NCI-H2171 treated with DMSO at 0.1 percent for 48 hours (cell line): ENCODE measurements at places on chromosomes 3 and 15.

- peak; percentile 77 for DNase-seq
These were observed 36.4 kb upstream of the PRR23E start for GRCh38 chr3:127156338-127157050.

DNA sequence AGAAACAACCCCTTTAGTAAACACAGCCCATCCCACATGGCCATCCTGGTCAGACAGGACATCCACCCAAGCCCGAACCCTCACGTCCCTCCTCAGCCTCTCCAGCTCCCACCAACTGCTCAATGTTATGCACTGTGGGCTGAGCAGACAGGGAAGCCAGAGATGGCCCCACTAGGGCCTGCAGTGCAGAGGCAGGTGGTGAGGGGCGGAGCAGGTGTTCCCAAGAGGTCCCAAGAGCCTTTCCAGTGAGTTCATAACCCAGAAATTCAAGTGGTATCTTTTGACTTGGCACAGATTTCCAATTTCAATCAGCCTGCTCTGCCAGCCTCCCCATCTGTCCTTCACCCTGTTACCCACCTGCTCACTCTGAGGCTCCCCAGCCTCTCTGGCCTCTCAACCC, 130.3 kb downstream of the LIPC start:
- DNase-seq, result peak; percentile 99

- DNase-seq, result peak; percentile 37
These were observed 110.2 kb downstream of the LRTM1 start for GRCh38 chr3:54817628-54818027.

GRCh38 chr3:51691021-51691420, 15.8 kb upstream of the GRM2 start:
- DNase-seq, result no peak

DNA sequence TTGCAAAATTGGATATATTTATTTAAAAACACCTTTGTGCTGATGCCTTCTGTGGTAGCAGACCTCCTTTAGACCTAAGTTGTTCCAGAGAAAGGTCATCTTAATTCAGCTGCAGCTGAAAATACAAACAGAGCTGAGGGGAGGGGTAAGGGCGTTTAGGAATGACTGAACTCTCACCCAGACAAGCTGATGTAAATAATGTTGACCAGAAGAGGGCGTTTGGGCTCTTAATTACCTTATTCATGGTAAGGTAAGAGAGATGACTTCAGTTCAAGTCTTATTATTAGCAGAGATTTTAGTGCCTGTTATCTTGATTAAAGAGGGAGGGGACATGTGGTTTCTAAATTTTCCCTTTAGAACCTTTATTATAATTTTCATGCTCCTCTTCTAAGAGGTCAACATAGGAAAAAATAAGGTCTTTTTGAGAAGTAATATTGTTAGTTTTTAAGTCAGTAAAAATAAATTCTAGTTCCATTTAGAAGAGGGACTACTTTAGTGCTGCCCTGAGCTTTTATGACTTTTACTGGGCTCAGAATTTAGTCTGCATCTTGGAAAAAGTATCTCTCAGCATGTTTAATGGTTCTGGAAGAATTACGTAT, 46.3 kb downstream of the GPR171 start:
- DNase-seq, result peak; percentile 75

DNA sequence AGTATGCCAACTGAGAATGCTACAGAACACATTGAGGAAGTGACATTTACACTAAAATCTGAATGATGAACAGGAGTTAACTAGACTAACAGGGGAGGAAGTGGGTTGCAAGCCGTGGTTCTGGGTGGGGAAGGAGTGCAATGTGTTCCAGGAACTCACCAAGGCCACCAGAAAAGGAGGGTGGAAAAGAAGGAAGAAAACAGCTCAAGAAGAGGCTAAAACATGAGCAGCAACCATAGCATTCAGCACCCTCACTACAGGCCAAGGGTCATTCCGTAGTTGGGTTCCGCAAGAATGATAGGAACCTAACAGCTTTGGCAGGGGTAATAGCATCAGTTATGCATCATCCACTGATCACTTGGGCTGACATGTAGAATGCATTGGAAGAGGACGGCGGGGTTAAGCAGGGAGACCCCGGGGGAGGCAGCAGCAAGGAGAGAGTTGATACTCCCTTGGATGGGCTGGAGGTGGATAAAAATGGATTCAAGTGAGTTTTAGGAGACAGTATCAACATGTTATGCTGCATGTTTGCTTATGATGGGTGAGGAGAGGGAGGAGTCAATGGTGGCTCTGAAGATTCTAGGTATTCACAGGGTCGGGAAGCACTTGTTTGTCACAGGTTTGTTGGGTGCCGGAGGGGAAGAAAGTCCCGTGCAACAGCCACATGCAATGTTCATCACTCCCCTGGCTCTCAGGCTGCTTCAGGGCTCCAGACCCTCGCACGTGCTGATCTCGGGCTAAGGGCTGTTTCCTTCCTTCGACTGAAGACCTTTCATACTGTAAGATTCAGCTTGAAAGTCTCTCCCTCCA, 53.2 kb downstream of the LIPC start:
- DNase-seq, result no peak

DNA sequence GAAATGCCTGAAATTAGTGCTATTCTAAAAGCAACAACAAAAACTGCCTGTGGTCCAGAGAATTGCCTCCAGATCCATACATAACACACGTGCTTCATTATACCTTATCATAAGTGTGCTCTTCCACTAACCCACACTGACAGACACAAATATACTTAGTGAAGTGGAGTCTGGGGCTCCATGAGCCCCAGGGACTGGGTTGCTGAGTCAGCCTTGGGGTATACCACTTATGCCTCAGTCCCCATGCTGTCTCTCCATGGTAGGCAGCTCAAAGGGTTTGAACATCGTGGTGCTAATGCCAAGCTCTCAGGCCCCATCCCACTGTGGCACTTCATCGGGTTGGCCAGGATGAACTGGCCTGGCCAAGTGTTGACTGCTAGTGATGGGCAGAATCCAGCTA, 10.8 kb downstream of the ZDHHC3 start:
- no peak for DNase-seq

DNA sequence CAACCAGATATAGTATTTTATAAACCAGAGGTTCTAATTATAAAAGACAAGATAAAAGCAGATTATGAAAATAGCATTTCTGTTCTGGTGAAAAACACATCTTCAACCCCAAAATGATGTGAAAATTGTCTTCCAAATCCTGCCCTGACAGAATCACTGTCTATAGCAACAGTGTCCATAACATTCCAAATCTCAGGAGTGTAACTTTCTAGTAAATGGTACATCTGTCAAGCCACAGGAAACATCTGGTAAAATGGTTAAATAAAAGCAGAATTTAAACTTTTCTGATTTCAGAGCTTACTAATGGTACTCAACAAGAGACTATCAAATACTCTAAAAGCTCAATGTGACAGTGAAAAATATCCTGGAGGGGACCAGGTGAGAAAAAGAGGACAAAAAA, 60.5 kb downstream of the VGLL4 start:
- no peak for DNase-seq

DNA sequence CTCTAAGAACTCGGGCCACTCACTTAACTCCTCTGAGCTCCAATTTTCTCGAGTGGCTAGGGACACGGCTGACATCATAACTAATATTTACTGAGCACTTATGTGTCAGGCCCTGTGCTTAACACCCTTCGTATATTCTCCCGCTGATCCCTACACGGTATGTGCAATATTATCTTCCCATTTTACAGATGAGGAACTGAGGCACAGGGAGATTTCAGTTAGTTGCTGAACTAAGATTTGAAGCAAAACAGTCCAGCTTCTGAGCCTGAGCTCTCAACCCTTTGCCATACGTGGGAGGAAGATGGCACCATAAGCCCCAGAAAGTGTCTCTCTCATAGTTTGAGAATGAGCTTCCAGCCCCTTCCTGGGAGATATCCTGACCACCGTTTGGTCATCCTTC, 19.6 kb downstream of the FAH start:
- no peak for DNase-seq

- no peak for DNase-seq
These were observed 37.0 kb downstream of the CEMIP start for GRCh38 chr15:80816049-80816653.

- DNase-seq, result no peak
These were observed 137.3 kb upstream of the CNTN3 start for GRCh38 chr3:74751775-74752174.

- no peak for DNase-seq
These were observed 152.0 kb downstream of the LMLN start for GRCh38 chr3:198112031-198112430.

GRCh38 chr3:116440196-116440595, 5.1 kb downstream of the LSAMP start:
- no peak for DNase-seq

- DNase-seq, result peak; percentile 48
These were observed 40.4 kb downstream of the WHAMM start for GRCh38 chr15:82849556-82850512.
